ENCODE measurements at places on chromosomes 11 and 22.

- DNase-seq, result no peak
Observed at GRCh38 chr11:41519696-41520095, 60.2 kb upstream of the LRRC4C start.

- no peak for DNase-seq
Observed at GRCh38 chr11:14529321-14529720, 9.1 kb upstream of the PSMA1 start.

DNA sequence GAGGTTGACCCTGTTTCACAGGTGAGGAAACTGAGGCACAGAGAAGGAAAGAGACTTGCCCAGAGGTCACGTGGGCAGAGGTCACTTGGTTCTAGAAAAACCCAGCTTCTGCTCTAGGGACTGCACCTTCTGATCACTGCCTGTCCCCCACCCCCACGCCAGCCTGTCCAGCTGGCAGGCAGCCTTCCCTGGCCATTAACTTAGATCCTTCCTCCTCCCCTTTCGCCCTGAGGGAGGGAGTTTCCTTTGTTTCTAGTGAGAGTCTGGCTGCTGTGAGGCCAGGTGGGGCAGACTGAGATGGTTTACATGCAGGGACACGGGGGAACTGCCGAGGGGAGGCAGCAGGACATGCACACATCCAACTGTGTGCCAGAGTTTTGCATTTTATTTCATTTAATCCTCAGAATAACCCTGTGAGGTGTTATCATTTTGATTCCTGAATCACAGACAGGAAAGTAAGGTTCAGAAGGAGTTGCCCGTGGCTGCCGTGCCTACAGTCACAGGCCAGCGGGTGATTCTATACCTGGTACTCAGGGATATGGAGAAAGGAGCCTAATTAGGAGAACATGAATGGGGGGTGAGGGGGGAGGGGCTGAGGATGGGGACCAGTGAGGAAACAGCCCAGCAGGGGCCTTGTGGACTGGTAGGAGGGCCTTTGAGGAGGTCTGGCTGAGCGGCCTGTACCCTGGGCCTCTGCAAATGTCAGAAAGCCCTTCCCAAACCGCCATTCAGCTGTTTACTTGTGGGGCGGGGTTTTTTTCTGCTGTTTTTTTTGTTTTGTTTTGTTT lies 3.4 kb downstream of the FAM83F start:
- peak; percentile 86 for DNase-seq

DNA sequence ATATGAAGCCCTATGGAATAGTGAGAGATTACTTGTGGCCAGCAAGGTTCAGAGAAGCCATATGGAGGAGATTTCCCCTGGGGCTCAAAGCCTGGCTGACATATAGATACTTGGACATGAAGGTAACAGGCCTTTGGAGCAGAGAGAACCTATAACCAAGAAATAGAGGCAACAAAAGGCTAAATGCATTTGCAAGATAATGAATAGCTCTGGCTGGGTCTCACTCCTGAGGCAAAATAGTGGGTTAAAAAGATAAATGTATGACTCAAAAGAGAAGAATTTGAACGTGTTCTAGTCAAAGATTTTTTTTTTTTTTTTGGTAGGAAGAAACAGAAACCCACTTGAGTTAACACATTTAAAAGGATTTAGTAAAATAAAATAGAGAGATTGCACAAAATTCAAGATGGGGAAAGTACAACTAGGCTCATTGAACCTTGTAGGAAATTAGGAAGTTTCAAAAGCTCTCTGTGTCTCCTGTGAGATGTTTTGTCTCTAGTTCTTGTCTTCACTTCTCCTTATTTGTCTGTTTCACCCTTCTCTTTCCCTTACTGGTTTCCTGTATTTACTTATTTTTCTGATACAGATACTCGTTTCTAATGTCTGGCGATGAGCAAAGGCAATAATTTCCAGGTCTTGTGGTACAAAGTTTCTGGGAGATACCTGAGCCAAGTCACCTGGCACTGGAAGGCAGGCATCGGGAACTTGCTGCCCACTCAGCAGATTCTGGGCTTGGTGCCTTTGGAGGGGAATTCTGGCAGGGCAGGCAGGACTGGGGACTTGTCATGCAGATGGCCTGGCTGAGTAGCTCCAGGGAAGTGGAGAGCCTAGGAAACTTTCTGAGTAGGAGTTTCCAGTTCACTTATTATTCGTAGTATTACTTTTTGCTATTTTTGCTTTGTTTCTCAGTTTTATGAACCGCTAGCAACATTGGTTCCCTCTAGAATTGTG lies 49.2 kb upstream of the SESN3 start:
- no peak for DNase-seq

- no peak for DNase-seq
Observed at GRCh38 chr22:28395520-28395919, 284.1 kb downstream of the TTC28 start.

DNA sequence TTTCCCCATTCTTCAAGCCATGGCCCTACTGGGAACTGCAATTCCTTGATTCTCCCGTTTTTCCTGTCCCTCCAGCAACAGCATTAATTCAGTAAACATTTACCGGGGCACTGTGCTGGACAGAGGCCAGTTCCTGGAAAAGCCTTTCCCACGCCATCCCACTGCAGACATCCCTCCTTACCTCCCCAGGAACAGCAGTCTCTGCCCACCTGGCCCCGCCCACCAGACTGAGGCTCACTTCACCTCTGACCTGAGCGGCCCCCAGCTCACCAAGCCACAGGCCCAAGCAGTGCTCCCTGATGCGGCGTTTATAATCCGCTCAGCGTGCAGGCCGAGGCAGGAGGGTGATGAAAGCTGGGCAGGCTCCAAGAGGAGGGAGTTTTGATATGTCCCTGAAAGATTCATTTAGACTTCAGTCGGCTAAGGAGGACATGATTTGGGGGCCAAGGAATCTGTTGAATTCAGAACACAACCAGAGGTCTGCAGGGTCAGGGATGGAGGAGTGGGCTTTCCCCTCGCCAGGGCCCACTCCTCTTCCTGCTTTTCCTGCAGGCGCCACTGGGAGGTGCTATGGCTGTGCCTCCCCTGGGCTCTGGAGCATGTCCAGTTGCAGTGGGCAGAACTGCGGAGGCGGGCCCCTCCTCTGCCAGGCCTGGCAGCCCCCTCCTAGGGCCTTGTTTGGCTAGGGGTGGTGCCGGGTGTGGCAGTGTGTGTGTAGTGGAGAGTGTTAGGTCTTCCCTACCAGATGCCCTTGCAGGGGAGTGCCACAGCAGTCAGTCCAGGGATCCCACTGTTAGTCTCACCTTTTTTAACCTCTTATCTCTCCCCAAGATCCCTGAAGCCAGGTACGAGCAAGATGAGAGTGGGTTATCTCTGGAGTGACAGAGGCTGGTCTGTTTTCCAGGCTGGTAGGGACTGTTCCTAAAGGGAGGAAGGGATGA lies 1.4 kb upstream of the TAGLN start:
- DNase-seq, result peak; percentile 70

- no peak for DNase-seq
Observed at GRCh38 chr11:14454861-14455632, 44.6 kb downstream of the COPB1 start.

DNA sequence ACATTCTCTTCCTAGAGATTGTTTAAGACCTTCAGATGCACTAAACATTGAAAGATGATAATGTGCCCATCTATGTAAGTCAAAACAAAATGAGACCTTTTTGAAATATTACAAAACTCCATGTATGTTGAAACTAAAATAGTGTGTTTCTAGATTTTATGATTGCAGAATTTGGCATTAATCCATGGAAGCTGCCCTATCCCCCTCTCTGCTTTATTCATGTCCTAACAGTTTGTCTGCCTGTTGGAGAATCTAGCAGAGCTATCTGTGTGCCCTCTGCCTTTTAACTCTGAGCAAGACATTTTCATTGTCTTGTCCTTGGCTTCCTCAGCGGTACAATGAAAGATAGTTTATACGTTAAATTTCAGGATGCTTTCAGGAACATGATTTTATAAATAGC lies 105.5 kb downstream of the FAT3 start:
- no peak for DNase-seq

DNA sequence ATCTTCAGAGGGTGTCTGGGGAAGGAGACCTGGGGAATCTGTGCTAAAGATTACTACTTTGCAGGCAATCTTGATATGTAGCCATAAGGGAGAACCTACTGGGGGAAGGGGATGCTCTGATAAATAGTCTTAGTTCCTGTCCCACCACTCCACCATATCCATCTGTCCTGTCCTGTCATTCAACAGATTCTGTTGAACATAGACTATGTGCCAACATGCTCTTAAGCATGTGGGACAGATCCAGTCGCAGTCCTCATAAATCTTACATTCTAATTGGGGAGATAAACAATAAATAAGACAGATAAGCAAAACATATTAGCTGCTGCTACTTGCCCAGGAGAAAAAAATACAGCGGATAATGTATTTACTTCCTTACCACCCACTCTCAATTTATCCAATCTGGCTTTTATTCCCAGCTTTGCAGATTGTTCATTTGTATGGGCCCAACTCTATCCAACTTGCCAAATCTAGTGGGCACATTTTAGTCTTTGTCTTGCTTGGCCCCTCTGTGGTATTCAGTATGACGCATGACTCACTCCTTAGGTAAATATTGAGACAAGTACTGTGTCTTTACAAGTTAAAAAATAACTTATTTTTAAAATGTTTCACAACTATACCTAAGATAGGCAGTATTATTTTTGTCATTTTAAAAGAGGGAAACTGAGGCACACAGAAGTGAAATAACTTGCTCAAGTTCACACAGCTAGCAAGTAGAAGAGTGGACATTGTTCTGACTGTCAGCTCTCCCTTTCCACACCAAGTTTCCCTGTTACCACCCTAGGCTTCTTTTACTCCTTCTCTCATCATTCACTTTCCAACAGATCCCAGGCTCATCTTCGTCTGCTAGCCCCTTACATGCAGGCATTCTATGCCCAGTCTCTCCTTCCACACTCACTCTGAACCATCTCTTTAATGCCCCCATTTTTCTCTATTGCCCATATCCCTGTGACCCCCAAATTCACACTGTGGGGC lies 133.6 kb upstream of the SESN3 start:
- DNase-seq, result no peak

- no peak for DNase-seq
Observed at GRCh38 chr11:121119440-121119839, 18.4 kb downstream of the TECTA start.

All from left colon (tissue), 2 donors.